ENCODE measurements at places on chromosomes 11 and 22. TPM values are rescaled to one million over a fixed set of nuclear protein-coding genes. Genes with fewer than 3 reads are reported as not detected.

Gene MYEOV
- 19.4 TPM for total RNA-seq

Gene OR4A16
- total RNA-seq: not detected

Gene MUC6
- not detected for total RNA-seq

Gene PGA3
- total RNA-seq: 0.32 TPM

Gene RAG2
- not detected for total RNA-seq

Gene OSBPL5
- total RNA-seq: 75.1 TPM

Gene SCARF2
- total RNA-seq: 6.1 TPM

Gene ZNF215
- total RNA-seq: 2.8 TPM

Gene GLYAT
- total RNA-seq: not detected

Gene OOSP3
- total RNA-seq: not detected

Gene C22orf31
- not detected for total RNA-seq

Gene IGLL1
- total RNA-seq: not detected

Gene MRGPRX3
- 0.38 TPM for total RNA-seq

DNA sequence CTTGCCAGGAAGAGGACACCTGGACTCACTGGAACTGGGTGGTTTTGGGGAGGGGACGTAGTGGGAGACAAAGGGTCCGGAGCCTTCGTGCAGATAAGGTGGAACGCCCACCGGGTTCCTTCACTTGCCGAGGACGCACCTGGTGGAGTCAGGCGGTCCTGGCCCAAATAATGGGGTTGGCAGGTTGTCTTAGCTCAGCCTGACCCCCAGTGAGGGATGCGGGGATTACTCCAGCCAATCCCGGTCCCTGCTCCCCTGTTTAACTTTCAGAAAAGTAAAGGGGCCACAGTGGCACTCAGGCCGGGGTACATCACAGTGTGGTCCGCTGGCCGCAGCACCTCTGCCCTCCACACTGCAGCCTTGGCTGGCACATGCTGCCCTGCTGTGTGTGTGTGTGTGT is 18.0 kb downstream of the A4GALT start:
- DNase-seq: no peak

GRCh38 chr22:39221999-39222686 is 22.6 kb downstream of the PDGFB start:
- no peak for DNase-seq

DNA sequence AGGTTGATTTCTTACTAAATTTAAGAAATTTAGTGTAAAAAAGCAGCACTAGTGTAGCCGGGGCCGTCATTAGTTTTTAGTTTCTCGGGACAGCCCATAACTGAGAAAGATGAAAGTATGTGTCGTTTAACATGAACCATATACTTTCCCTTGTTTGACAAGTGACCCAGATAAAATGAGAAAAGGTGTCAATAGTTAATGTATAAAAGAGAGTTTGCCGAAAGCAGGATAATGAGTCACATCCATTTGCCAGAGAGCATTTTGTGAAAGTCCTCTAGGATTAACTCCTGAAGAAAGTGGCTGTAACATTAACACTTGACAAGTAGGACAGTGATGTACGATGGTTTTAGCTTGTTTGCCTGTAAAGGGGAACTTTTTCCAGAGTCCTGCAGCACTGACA is 13.5 kb downstream of the OR52K1 start:
- no peak for DNase-seq

DNA sequence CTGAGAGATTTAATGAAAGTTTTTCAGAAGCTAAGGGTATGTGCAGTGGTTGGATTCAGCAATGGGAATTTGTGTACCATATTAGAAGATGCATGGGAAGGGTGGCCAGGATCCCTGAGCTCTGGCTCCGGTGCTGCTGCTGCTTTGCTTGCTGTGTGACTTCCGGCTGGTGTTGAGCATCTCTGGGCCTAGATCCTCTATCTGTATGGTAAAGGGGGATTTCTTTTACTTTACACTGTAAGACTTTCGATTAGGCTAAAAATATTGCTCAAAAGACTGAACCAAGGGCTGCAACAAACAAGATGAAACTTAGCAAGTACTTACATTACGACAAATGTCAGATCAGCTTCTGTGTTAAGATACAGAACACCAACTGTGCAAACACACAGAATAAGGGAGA is 39.1 kb downstream of the XRRA1 start:
- no peak for DNase-seq

DNA sequence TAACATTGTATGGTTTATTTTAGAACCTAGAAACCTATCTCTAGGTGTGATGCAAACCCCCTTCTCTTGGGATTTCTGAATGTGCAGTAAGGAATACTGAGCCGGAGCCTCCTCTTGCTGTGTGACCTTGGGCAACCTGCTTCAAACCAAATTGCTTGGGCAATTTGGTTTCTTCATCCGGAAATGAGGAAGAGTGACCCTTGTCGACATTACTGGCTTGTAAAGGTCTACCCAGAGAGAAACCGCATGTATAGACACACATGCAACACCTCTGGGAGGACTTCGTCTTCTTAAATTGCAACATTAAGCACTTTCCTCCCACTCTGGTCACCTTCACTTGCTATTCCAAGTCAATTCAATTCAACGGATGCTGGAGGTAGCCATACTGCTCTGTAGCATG is 19.6 kb upstream of the TP53I11 start:
- DNase-seq: no peak

- DNase-seq: no peak
Measured at GRCh38 chr11:66281776-66282467, 3.9 kb downstream of the CNIH2 start.

DNA sequence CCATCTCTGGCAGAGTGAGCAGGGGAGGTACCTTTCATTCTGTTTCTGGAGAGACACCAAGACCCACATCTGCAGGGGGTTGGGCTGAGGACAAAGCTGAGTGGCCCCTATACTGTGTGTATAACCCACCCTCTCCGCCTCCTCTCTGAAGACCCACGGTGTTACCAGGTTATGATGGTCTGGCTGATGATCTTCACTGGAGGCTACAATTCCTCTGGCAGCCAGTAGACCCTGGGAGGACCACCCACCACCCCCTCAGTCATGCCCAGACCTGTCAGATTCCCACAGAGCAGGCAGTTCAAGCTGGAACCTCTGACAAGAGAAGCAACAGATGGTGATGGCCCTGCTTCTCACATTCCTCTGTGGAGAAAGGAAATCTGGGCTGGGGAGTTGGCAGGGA is 11.4 kb upstream of the KCNJ1 start:
- no peak for DNase-seq

DNA sequence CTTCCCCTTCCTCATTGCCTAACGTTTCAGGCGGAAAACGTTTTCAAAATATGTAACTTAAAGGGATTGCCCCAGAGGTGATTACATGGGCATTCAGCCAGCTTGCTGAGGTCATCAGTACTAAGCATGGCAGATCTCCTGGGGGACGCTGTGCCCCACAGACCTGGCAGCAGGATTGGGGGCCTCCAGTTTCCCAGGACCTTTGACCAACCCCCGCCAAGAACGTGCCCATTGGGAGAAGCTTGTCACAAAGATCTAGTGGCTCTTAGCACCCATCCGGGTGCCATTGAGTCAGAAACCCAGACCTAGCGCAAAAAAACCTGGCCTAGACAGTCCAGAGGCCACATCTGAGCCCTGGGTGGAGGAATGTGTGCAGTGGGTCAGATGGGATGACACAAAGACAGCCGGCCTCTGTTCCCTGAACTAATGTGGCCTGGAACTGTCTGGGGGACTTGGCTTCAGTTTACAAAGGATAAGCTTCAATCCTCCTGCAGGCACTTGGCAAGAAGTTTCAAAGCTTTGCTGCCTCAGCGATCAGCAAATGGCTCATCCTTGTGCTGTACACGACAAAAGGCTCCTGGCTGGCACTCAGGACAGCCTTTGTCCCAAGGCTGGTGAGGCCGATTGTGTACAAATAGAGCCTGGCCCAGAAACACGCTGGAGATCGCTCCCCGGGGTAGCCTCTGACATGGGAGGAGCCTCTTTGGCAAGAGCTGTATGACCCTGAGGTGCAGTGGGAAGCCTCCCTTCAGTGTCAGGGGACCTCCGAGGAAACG is 9.5 kb downstream of the C1QTNF6 start:
- DNase-seq: no peak

DNA sequence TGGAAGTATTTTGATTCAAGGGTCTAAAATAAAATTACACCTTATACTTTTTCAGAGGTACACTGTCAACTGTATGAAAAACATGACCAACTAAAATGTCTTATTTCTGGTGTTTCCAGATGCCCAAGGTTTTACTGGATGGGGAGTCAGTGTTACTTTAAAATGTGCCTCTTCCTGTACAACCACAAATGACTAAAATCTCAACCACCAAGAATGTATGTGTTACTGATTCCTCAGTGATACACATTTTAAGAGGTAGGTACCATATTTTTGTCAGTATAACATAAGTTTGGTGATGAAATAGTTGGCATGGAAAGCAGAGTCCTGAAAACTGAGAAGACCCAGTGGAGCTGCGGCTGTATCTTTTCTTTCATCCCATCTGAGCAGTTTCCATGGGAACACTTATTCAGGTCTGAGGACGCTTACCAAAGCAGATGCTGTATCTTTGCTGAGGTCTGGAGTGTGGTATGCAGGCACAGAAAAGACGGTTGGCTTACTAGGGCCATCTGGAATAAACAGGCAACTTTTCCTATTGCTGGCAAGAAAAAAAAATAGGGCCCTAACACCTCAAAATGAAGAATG is 21.2 kb upstream of the TP53AIP1 start:
- no peak for DNase-seq

GRCh38 chr22:29702931-29703501 is 16.8 kb upstream of the CABP7 start:
- no peak for DNase-seq

DNA sequence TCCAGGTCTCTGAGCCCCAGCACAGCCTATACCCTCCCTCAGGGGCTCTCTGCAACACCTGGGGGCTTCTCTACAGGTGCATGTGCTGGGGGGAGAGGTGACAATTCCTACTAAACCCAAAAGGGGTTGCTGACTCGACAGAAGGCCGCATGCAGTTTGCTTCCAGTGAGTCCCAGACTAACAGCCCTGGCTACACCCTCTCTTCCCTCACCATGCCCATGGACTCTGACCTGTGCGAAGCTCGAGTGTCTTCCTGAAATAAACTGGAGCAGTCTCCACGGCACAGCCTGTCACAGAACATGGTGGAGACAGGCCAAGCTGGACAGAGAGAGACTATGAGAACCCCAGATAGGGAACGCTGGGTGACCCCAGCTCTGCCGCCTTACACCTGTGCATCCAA is 16.6 kb downstream of the PLEKHA7 start:
- DNase-seq: no peak

GRCh38 chr11:23112987-23113886 is 253.0 kb upstream of the CCDC179 start:
- DNase-seq: no peak

- no peak for DNase-seq
Measured at GRCh38 chr11:532986-533585, 2.3 kb downstream of the HRAS start.

GRCh38 chr11:105937738-105938137 is 84.3 kb downstream of the MSANTD4 start:
- DNase-seq: no peak

GRCh38 chr11:95426823-95427462 is 195.9 kb upstream of the SESN3 start:
- no peak for DNase-seq

DNA sequence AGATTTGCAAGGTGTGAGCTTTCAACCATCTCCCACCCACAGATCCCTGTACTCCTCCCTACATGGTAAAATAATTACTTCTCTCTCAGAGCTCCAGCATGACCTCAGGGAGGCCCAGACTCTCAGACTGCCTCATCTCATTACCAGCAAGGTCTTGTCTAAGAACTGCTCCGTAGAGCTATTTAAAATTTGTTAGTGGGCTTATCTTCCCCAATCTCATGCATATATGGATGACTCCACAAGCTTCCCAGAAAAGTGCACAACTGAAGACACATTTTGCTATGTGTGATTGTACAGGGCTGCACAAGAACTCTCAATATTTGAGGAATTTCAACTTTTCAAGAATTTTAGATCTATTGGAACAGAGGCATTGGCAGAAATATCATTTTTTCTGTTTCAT is 230.3 kb downstream of the CSNK2A3 start:
- no peak for DNase-seq

- DNase-seq: no peak
Measured at GRCh38 chr11:119771172-119771770, 42.3 kb upstream of the NECTIN1 start.

DNA sequence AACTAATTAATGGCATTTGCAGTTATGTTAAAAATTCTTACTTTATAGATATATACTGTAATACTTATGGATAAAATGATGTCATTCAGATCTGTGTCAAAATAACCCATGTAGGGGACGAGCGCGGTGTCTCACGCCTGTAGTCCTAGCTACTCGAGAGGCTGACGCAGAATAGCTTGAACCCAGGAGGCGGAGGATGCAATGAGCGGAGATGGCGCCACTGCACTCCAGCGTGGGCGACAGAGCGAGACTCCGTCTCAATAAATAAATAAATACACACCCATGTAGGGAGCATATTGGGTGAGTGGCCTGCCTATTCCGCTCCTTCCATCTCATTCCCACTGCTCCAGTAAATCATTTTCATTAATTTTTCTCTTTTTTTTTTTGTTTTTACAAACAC is 7.1 kb downstream of the SNU13 start:
- DNase-seq: no peak

- DNase-seq: no peak
Measured at GRCh38 chr22:29617922-29618629, 14.6 kb downstream of the NF2 start.

DNA sequence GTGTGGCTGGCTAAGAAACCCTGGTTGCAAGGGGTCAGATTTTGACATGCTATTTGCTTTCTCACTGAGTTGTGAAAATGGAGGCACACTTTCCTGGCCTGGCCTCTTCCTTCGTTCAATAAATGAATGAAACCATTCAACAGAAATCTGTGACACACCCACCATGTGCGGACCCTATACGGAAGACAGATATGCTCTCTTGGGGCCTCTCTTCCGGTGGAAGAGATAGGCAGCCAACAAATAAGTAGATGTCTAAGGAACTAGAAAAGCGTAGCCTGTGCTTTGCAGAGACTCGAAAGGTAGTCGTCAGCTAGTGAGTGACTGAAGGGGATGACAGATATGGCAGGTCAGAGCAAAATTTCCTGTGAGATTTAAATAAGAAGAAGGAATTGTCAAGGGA is 5.3 kb downstream of the KCNQ1OT1 start:
- DNase-seq: no peak

- no peak for DNase-seq
Measured at GRCh38 chr11:59899532-59899931, 20.9 kb downstream of the OOSP3 start.

- DNase-seq: no peak
Measured at GRCh38 chr11:72860592-72860991, 46.4 kb downstream of the ATG16L2 start.

GRCh38 chr11:119306373-119306890 is 10.5 kb downstream of the MCAM start:
- DNase-seq: no peak

DNA sequence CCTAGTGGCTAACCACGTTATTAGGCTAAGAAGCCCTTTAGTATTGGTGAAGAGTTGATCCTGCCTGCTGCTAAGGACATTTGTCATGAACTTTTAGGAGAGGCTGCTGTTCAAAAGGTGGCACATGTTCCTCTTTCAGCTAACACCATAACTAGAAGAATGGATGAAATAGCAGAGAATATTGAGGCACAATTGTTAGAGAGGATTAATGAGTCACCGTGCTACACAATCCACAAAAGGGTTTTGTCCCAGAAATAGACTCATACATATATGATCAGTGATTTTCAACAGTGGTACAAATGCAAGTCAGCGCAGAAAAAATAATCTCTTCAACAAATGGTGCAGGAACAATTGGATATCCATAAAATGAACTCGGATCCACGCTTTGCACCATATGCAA is 7.0 kb upstream of the MSANTD2 start:
- no peak for DNase-seq

- no peak for DNase-seq
Measured at GRCh38 chr11:111186308-111186915, 59.1 kb upstream of the POU2AF2 start.

GRCh38 chr11:66331542-66332370 is 4.5 kb downstream of the RIN1 start:
- DNase-seq: no peak

Data from lower leg skin (tissue), 4 donors.